ENCODE measurements at places on chromosomes 1 and 21. TPM values are rescaled to one million over a fixed set of nuclear protein-coding genes. Genes with fewer than 3 reads are reported as not detected.

Gene ELK4
- 31.2 TPM for total RNA-seq

Gene CNIH3
- total RNA-seq = 4.2 TPM

Gene RGSL1
- not detected for total RNA-seq

Gene STUM
- 0.11 TPM for total RNA-seq

Gene IGSF21
- total RNA-seq = 5.2 TPM

Gene ADORA1
- 1.3 TPM for total RNA-seq

Gene GBP7
- total RNA-seq = not detected

Gene CR1L
- 0.37 TPM for total RNA-seq

Gene CASQ2
- not detected for total RNA-seq
